GM04504 (cell line): ENCODE measurements at places on chromosomes 12 and 14.

DNA sequence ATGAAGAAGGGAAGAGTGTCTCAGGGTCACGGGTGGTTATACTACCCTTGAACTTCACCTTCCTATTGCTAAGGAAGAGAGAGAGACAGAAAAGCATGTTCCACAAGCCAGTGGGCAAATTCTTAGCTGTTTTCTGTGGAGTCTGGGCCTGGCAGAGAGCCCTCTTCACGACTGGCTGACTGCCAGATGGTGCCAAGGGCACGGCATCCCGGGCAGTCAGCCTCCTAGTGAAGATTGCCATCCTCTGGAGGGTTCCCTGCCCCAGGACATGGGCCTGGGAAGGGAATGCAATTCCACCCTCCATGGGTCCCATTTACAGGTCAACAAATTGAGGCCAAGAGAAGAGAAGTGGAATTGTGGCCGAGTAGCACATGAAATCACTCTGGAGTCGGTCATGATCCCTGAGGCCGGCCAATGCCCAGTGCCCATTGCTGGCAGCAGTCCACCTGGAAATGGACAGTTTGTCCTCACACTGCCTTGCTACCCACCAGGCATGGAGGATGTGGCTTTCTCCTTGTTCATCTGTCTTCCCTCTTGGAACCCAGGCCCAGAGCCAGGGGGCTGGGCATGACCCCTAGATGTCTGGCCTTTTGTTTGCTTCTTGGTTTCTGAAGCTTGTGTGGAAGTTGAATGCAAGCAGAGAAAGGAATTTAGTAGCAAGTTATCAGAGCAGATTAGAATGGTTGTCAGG lies 9.9 kb downstream of the TUNAR start:
- DNase-seq, result no peak

GRCh38 chr14:69635981-69636639 lies 24.7 kb downstream of the SUSD6 start:
- no peak for DNase-seq

- no peak for DNase-seq
Observed at GRCh38 chr14:32608857-32609256, 279.8 kb downstream of the AKAP6 start.

DNA sequence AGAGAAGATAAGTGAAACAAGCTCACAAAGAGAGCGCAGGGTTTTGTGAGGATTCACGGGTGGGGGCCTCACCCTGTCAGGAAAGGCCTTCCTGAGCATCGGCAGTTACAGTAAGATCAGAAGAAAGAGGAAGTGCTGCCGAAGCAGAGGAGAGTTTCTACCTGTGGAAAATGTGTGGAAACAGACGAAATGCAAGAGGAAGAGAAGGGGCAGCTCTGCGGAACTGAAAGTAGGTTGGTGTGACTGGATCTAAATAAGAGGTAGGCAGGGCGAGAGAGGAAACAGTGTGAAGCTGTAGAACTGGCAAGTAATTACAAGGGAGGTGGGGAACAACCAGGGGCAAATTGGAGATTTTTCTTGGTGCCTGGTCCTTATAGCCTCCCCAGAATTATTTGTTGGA lies 2.6 kb downstream of the GPR68 start:
- DNase-seq, result no peak

- DNase-seq, result no peak
Observed at GRCh38 chr12:15173142-15173541, 48.1 kb downstream of the RERG start.

GRCh38 chr12:1852076-1852475 lies 31.7 kb downstream of the LRTM2 start:
- no peak for DNase-seq

DNA sequence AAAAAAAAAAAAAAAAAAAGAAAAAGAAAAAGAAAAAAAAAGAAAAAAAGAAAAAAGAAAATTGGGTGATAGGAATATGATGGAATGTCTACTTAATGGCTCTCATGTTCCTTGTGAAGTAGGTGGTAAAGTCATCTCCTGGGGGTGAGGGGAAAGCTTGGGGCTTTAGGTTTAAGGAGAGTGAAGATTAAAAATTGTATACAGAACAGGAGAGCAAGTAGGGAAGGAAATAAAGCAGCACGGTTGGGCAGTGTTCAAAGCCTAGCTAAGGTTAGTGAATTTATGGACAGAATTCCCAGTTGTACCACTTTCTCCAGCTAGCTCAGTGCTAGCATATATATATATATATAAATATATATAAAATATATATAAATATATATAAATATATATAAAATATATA lies 40.0 kb upstream of the SLC2A13 start:
- no peak for DNase-seq

- DNase-seq, result no peak
Observed at GRCh38 chr14:58563978-58564377, 73.8 kb upstream of the DACT1 start.

GRCh38 chr12:53067074-53067992 lies 11.9 kb downstream of the SPRYD3 start:
- DNase-seq, result no peak

DNA sequence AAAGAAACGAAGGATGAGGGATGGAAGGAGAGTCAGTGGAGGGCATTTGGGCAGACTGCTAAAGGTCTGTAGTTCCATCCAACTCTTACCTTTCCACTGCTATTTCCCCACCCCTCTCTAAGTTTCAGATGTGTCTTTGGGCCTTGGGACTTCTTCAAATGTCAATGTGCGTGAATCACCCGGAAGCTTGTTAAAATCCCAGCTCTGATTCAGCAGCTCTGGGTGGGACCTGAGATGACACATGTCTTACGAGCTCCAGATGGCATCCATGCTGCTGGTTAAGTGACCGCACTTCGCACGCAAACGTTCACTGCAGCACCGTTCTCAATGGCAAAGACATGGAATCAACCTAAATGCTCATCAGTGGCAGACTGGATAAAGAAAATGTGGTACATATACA lies 309.9 kb downstream of the VRK1 start:
- peak; percentile 51 for DNase-seq

GRCh38 chr12:45687081-45688015 lies 42.2 kb upstream of the ARID2 start:
- no peak for DNase-seq

DNA sequence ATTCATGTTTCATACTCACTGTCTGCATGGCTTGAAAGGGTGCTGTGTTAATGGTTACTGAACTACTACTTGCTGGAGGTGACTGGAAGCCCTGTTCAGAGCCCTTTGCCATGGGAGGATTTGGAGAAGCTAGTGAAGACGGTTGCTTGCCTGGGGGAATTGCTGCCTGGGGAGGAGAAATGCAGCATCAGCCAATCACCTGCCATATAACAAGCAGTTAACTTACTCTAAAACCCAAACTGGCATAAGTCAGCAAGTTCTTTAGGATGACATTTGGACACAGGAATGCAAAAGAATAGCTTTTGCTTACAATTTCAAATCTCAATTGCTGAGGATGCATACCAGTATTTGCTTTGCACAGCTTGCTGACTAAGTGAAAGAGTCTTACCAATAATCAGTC lies 23.4 kb upstream of the IPO8 start:
- DNase-seq, result peak; percentile 77

GRCh38 chr12:110906083-110906482 lies 14.3 kb downstream of the MYL2 start:
- no peak for DNase-seq

DNA sequence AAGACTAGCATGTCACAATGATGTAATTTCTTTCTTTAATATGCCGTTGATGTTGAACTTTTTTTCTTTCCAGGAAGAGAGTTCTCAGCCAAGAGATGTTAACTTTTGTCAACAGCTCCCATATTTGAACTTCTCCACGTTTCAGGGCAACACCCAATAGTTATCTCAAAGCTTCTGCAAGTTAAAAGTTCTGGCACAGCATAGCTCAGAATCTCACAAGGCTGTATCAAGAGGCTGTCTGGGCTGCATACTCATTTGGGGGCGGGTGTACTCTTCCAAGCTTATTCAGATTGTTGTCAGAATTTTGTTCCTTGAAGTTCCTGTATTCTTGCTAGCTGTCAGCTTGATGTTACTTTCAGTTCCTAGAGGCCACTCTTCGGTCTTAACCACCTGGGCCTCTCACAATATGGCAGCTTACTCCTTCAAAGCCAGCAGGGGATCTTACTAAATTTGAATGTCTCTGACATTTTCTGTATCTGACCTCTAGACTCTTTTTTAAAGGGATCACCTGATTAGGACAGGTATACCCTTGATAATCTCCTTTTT lies 38.9 kb downstream of the KCNC2 start:
- DNase-seq, result no peak

DNA sequence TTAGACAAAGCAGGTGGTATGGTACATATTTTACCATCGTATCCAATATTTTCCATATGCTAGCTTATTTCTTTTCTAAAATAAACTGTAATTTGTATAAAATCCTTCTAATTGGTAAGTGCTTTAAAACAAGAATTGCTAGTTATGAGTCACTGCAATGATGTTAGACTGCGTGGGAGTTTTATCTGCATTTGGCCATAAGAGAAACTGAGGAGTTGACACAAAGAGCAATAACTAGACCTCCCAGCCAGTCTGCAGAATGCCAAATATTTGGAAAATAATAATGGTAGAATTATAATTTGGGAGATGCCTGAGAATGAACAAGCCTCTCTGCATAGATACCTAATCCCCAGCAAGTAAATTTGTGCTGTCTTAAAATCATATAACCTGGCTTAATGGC lies 61.7 kb upstream of the PTPRR start:
- no peak for DNase-seq

DNA sequence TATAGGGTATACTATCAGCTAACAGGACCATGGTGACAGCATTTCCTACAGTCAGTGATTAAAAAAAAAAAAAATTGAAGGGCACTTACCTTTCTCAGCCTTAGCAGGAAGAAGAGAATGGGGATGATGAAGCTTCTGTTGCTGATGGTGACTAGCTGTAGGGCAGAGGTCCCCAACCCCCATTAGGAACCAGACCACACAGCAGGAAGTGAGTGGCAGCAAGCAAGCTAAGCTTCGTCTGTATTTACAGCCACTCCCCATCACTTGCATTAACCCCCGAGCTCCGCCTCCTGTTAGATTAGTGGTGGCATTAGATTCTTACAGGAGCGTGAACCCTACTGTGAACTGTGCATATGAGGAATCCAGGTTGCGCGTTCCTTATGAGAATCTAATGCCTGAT lies 91.3 kb upstream of the USP44 start:
- no peak for DNase-seq

- DNase-seq, result no peak
Observed at GRCh38 chr12:1591034-1591433, 3.3 kb downstream of the FBXL14 start.

DNA sequence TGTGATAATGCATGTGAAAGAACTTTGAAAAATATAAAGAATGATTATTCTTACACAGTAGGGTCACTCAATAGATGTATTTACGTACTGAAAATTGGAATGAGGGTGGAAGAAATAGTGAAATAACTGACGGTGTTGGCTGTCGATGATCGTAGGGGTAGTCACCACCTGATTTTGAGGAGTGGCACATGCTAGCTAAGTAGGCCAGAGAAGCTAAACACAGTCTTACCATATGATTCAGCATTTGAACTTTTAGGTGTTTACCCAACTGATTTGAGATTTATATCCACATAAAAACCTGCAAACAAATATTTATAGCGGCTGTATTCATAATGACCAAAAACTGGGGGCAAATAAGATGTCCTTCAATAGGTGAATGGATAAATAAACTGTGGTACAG lies 47.6 kb upstream of the HIF1A start:
- no peak for DNase-seq

DNA sequence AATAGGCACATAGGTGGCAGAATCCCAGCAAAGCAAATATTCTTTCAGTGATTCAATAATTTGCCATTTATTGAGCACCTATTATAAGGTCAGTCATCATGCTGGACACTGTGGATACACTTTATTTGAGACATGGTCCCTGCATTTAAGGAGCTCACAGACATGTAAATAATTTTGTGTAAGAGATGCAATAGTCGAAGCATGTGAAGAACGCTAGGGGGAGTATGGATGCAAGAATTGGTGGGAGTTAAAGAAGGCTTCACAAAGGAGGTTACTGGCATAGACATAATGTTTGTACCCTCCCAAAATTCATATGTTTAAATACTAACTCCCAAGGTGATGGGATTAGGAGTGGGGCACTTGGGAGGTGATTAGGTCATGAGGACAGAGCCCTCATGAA lies 260.6 kb upstream of the GARIN6 start:
- DNase-seq, result peak; percentile 14

GRCh38 chr12:55847603-55848291 lies 5.0 kb upstream of the MMP19 start:
- DNase-seq, result peak; percentile 98

DNA sequence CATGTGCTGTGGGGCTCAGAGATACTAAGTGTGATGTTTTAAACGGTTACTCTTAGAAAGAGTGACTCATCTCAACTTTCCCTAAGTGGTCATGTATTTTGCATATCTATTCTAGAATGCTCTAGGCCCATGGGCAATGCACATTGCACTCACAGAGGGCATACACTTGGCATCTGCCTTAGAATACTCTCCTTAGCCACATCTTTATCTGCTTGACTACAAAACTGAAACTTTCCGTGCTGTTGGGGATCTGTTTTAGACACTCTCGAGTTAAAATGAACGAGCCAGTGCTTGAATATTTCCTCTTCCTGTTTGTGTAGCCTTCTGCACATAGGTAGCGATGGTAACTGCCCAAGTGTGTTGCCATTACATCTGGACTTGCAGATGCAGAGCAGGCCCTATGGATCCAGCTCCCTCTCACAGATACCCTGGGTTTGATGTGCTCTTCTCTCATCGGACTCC lies 180.5 kb downstream of the CAND1 start:
- DNase-seq, result no peak

DNA sequence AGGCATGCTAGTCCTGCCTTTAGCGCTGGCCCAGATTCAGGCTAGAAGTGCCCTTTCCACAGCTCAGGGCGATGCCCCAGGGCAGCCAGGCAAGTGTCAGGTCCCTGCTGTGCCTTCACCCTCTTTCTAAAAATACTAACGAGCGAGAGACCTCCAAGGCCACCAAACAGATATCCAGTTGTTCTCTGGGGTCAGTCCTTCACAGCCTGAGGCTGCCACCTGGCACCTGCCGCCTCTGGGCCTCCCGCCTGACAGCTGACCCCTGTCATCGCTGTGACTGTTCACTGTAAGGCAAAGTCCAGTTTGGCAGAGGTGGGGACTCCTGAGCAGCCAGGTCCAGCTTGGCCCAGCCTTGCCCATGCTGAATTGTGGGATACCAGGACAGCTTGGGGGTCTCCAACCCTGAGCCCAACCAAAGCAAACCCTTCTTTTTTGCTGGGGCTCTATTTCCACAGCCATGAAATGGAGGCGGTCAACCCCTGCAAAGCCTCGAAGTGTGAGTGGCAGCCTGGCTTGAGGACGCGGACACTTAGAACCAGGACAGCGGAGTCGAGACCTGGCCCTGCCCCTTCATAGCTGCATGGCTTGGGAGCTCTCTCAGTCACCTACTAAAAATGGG lies 79.9 kb downstream of the NINJ2 start:
- DNase-seq, result no peak
